ENCODE measurements at places on chromosomes 7 and 10. TPM values are rescaled to one million over a fixed set of nuclear protein-coding genes. Genes with fewer than 3 reads are reported as not detected.

ZNF488 gene
- 3.9 TPM for total RNA-seq

GARIN1A gene
- total RNA-seq: 0.49 TPM

ZCWPW1 gene
- total RNA-seq: 1.5 TPM

FZD8 gene
- total RNA-seq: 0.22 TPM

CNNM2 gene
- total RNA-seq: 23.1 TPM

DKK1 gene
- total RNA-seq: 315 TPM

PILRA gene
- total RNA-seq: 1.8 TPM

EIF4EBP2 gene
- 36.7 TPM for total RNA-seq

ENO4 gene
- total RNA-seq: 0.22 TPM

FAM25C gene
- total RNA-seq: not detected

IDI2 gene
- total RNA-seq: not detected

NPSR1 gene
- total RNA-seq: not detected

MMD2 gene
- not detected for total RNA-seq

FGFBP3 gene
- total RNA-seq: 1.2 TPM

IFIT1B gene
- not detected for total RNA-seq

CHAT gene
- not detected for total RNA-seq

MYL10 gene
- not detected for total RNA-seq

Data from HCT116 (cell line).